ENCODE measurements at places on chromosomes 7 and 10. TPM values are rescaled to one million over a fixed set of nuclear protein-coding genes. Genes with fewer than 3 reads are reported as not detected.
A peak's percentile ranks its signal among the peaks of the same experiment; 100 is the strongest.

PRSS37 gene
- polyA plus RNA-seq: not detected

LIPF gene
- 0.18 TPM for polyA plus RNA-seq

ITGA8 gene
- 51.5 TPM for polyA plus RNA-seq

ANKRD61 gene
- polyA plus RNA-seq: 0.54 TPM

NPSR1 gene
- not detected for polyA plus RNA-seq

TMEM184A gene
- 3.6 TPM for polyA plus RNA-seq

LRRD1 gene
- polyA plus RNA-seq: 0.29 TPM

ATRNL1 gene
- 28.3 TPM for polyA plus RNA-seq

DNA sequence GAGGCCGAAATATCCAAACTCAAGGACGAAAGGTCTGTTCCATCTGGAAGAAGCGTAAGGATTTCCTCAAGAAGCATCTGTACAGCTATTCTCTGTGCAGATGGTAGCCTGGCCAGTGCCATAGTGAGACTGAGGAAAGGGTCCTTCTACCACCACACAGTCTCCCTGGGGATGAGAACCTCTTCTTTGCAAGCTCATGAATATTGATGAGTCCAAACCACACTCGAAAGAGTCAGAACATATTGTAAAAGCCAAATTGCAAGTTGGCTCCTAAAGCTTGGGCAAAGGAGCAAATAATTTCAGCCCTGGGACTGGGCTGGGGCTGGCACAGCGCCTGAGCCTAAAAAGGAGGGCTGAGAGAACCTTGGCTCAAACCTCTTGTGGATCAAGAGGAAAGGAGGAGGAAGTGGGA, 66.1 kb upstream of the PIP4K2A start:
- no peak for DNase-seq

- no peak for DNase-seq
Measured at GRCh38 chr7:131109759-131110296, 217.8 kb upstream of the MKLN1 start.

DNA sequence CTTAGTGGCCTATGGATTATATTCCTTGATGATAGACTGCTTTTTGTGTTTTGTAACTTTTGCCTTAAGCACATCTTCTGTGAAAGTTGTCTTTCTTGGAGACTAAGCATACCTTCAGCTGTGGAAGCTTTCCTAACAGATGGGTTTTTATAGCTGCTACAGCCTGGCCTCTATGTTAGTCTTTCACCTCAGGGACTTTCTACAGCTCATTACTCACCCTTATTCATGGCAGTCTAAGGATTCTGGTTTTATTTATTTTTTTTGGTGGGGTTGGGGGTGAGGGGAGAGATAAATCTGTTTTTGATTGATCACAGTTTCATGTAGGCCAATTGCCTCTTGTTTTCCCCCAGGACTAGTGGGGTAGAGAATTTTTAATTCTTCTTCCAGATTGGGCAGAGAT, 219.9 kb downstream of the DKK1 start:
- DNase-seq: no peak

DNA sequence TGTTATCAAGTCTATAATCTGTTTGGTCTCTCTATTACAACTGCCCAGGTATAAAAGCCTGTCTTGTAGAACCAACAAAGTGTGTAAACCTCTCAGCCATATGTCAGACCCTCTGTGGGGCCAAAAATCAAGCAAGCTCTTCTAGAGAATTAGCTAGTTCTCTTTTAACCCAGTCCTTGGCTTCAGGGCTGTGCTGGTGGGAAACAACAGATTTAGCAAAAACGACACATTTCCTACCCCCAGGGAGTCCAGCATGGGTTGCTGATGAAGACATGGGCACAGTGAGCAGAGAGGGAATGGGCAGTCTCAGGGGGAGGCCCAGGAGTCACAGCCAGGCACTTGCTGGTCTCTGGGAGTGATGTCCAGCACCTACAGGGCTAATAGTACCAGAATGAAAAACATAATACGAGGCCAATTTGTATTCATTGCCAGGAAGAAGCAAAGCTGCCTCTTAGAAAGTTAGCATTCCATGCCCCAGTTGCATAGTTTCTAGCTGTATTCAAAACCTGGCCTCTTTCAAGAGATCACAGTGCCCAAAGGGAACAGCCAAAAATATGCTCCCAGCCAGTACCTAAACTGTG, 80.1 kb downstream of the FRMD4A start:
- DNase-seq: no peak

GRCh38 chr7:77388055-77388641, 28.0 kb downstream of the GSAP start:
- DNase-seq: no peak

DNA sequence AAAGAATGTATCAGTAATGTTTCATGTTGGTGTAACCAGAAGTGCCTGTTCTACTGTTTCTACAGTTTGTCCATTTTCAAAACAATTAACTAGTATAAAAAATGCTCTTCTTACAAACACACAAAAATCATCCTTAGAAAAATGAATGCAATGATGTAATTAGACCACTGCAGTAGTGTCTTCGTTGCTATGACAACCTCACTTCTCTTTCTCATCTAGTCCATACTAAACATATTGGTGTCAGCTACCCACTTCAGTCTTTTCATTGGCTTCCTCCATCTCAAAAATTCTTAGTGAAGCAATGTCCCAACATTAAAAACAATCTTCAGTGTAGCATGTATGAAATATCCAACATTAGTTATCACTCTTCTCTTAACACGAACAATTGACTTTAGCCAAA, 1265.8 kb downstream of the REEP3 start:
- DNase-seq: no peak

GRCh38 chr10:35843524-35844181, 201.6 kb upstream of the FZD8 start:
- no peak for DNase-seq

- DNase-seq: no peak
Measured at GRCh38 chr7:124251636-124252035, 218.8 kb upstream of the TMEM229A start.

- no peak for DNase-seq
Measured at GRCh38 chr7:4641091-4641666, 40.9 kb upstream of the FOXK1 start.

GRCh38 chr7:37728747-37729146, 45.2 kb downstream of the GPR141 start:
- no peak for DNase-seq

GRCh38 chr7:90383422-90383821, 19.8 kb upstream of the CLDN12 start:
- no peak for DNase-seq

DNA sequence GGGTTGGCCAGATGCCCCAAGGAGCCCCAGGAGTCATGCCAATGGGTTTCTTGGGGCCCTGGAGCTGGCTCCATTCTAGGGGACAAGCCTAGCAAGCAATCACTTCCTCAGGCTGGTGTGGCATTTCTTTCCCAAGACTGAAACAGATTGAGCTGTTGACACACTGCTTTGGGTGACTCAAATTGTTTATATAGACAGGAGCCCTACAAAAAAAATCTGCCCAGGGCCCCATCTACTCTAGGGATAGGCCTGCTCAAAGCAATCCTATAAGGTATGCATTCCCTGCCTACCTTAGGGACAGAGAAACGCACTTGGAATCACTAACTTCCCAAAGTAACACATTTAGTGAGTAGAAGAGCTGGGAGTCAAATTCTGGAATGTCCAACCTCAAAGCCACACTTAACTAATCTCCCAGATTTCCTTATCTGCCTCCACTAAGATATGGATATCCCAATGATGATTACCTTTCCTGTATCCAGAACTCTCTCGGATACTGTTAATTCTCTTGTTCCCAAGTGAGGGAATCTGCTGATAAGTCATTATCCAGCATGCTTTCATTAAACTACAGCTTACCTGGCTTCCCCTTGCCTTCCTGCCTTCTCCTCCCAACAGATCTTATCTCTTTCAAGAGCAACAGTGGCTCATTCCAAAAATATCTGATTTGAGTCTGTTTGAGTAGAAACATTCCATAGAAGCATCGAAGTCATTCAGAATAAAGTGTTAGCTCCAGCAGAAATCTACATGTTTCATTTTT, 3.1 kb downstream of the ABLIM1 start:
- DNase-seq: no peak

- DNase-seq: peak; percentile 27
Measured at GRCh38 chr7:102236592-102237287, 49.9 kb upstream of the SH2B2 start.

DNA sequence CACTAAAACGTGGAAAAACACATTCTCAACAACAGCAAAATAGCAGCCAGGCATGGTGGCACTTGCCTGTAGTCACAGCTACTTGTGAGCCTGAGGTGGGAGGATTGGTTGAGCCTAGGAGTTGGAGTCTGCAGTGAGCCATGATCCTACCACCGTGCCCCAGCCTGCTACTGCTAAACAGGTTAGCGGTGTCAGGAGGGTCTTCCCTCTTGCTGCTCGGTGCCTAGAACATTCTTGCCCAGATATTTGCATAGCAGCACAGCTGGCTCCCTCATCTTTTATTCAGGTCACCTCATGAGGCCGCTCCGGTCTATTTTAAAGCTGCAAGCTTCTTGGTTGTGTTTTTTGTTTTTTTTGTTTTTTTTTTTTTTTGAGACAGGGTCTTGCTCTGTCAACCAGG, 2.9 kb upstream of the RABGEF1 start:
- no peak for DNase-seq

DNA sequence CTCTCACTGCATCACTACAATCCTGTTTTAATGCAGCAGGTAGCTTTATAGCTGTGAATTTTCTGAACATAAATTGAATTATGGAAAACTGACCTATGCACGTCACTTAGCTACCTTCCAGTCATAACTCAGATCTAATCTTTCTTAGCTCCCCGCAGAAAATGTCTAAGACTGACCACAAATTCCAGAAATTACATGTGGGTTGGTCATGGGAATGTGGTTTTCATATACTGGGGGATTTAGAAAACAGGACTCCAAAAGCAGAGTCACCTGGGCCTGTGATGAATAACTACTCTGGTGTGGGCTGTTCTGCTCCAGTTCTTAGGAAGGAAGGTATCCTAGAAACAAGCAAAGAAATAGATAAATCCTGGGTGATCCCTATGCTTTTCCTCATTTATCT, 178.4 kb upstream of the LRRTM3 start:
- no peak for DNase-seq

DNA sequence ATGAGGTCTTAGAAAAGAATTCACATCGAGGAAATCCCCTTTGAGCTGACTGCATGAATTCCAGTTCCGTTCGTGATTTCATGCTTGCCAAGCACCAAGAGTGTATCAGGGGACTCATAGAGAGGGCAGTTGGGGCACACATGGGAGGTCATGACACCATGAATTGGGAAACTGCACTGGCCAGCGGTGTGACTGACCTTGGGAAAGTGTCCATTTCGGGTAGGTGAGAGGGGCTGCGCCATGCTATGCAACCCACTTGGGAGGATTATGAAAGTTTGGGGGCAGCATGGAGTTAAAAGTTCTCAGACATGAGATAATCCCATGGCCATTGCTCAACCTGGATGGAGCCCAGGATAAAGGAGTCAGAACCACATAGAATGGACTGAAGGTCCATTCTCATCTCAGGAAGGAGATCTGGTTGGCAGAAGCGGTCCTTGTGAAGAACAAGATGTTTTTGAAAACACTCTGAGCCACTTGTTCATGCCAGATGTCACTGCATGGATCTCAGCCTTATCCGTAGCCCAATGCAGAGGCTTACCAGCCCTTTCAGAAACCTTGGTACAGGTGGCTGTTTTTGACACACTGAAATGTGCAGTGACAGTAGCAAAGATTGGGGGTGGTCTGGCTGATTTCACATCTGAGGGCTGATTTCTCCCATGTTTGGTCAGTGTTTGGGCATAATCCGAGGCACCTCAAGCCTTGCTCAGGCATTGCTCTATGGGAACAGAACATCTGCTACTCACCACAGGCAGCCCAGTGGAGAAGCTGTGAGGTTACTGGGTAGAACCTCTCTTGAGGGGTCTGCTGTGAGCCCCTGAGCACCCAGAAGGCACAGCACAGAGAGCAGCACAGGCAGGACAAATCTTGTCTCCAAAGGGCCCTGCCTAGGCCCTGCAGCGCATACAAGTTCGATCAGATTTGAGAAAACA, 252.3 kb downstream of the CXCL12 start:
- DNase-seq: no peak

- no peak for DNase-seq
Measured at GRCh38 chr10:123604506-123604905, 61.6 kb upstream of the GPR26 start.

DNA sequence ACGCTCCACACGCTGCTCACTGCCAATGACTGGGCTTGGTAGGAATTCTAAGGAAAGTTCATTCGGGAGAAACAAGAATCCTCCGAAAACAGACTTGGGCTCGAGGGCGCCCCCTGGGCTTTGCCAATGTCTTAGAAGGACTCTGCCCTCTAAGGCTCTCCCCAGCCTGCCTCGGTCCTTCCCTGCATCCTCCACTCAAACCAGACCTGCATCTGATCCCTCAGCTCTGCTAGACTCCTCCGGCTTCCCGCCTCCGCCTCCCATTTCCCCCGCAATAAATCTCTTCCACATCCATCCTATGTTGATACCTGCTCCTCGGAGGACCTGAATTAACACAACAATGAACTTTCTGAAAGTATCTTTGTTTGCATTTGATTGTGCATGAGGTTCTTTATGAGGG, 177.6 kb downstream of the PLPP4 start:
- DNase-seq: no peak

DNA sequence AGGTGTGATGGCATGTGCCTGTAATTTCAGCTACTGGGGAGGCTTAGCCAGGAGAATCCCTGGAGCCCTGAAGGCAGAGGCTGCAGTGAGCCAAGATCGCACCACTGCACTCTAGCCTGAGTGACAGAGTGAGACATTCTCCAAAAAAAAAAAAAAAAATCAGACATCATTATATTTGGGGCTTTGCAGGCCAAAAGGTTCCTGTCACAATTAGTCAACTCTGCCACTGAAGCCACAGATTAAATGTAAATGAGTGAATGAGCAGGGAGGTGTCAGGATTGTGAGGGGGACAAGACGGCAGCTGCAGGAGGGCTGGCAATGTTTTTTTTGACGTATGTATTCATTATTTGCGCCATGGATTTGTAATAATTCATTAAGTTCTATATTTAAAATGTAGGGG, 3.3 kb downstream of the ZNF33B start:
- DNase-seq: no peak

DNA sequence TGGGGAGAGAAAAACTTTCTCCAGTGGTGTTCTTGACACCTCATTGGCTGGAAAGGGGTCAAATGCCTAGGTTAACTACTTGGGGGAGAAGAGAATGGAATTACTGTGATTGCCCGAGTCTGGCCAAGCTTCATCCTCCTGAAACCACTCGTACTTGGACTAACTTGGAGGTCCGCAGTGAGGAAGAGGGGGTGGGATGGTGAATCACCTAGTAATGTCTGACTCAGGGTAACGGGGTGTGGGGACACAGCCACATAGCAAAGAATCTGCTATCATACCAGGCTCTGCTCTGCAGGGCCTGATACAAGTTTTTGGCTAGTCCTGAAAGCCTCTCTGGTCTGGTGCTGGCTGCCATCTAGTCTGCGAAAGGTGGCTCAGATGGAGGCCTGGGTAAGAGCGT, 190.9 kb downstream of the RPS24 start:
- DNase-seq: no peak

DNA sequence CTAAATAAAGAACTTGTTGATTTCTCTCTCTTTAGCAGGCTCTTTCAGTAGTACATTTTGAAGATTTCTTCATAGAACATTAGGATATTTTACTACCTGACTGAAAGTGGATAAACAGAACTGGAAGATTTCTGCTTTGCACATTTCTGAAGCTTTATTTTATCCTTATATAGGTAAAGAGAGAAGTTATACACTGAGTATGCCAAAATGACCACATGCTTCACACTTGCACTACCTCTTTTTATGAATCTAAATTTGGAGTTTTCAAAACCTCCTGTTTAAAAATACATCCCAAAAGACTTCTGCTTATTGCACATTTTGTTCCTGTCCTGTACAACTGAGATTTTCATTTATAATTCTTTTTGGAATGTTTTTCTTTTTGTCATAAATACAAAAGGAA, 197.4 kb upstream of the PRPS1L1 start:
- DNase-seq: no peak
